ENCODE measurements at places on chromosomes 13 and 19.
A peak's percentile ranks its signal among the peaks of the same experiment; 100 is the strongest.

DNA sequence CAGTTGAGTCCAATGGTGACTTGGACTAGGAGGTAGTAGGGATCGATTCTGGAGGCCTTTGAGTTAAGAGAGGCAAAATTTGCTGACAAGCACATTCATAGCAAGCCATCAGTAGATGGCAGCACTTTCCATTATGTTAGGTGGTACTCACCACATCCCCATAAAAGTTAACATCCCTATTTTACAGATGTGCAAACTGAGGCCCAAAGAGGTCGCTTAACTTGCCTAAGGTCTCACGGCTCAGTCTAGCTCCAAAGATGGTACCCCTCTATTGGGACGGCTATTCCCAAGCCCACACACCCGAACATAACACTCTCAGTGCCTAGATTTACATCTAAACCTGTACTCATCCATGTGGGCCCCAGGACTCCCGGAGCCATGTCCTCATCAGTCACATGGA, 21.5 kb upstream of the FOSB start:
- no peak for DNase-seq

DNA sequence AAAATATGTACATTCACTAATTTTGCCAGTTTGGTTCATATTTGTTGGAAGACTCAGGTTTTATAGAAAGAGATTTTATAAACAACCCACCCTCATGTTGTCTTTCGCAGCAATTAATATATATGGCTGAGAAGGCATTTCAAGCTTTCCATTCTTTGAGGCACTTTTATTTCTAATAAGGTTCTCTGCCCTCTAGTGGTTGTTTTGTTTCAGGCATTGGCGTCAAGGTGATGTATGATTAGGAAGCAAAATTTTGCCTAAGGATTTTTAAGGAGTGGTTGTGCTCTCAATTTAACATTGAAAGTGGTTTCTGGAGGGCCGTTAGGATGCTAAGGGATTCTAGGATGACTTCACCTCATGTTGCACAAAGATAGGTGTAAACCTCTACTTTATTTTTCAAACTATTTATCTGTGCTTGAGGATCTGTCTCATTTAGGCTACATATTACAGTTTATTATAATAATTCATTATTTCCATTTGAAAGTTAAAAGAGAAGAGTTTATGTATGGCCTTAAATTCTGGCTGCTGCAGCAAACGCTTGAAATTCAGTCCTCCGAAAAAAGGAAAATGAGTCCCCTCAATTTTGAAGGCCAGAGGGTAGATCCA, 35.9 kb downstream of the OXGR1 start:
- no peak for DNase-seq

- no peak for DNase-seq
Observed at GRCh38 chr13:57633950-57634838, 2.6 kb downstream of the PCDH17 start.

DNA sequence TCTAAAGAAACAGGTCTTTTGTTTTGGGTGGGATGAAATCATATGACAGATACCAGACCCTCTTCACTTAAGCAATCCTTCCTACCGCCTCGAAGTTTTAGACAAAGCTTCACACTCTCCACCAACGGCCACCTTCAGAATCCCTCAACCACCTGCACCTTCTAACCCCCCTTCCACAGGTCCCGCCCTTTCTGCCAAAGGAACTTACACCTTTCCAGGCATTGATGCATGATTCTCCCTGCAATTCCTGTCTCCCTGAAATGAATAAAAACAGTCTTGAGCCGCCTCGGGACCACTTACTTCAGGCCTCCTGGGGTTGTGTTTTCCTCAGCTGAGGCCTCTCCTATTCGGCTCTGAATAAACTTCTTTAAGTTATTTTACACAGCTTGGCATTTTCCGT, 859 bp downstream of the ZNF433 start:
- no peak for DNase-seq

DNA sequence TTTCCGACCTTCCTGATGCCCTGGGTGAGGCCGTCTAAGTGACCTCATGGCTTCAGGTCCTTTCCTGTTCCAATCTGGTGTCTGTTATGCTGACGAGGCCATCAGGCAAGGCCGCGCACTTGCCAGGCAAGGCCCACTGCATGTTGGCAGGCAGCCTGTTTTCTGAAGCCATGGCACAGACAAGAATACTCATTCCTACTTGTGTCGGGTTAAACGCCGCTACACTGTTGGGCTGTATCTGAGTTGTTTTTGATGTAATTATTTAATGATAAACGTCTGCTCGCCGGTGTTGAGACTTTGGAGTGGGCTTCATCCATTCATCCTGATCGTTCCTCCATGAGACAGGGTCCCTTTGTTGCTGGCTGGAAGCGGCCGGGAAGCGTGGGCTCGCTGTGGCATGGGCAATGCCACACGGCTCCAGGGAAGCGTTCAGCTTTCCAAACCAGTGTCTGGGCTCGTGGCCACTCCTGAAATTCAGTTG, 92.1 kb downstream of the ATP11A start:
- DNase-seq, result no peak

GRCh38 chr13:110925023-110925612, 10.2 kb upstream of the ANKRD10 start:
- DNase-seq, result no peak

GRCh38 chr13:44148159-44148914, 225.3 kb upstream of the SERP2 start:
- DNase-seq, result no peak

DNA sequence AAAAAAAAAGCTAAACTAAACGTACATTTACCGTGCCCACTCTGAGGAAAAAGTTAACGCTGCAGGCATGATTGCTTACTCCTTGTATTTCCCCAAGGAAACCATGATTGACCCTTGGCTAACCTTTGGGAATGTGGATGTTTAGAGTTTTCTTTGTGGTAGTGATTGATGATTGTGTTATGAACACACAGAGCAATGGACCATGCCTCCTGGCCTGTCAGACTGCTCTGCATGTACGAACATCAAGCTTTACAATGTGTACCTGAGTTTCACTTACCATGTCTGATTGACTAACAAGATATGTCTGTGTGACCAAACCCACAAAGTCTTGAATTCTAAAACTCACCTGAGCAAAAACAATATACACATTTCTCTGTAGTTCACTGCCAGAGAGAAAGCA, 35.1 kb downstream of the MYCBP2 start:
- DNase-seq, result no peak

DNA sequence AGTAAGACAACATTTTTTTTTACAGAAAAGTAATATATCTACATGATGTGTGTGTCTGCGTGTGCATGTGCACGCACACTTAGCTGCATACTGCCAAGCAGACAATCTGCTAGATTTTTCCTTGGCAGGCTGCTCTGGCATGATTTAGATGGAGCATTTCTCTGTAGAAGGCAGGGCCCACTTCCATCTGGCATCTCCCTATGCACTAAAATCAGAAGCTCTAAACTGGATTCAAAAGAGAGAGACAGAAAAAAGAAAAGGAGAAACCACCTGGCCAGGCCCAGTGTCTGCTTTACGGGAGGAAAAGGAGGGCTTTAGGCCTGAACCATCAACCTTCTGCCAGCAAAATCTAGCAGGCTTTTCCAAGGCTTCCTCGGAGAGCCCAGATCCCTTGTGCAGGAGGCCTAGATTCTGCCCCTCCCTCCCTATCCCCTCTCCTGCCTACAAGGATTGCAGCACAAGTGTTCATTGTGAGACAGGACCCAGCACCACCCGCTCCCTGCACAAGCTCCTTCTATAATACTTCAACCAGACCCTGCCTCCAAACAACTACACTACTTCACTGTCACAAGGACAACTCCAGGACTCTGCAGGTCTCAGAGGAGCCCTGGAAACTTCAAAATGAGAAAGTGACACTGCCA, 99.3 kb downstream of the DOCK9 start:
- no peak for DNase-seq

- no peak for DNase-seq
Observed at GRCh38 chr19:56834564-56835375, 5.8 kb downstream of the PEG3 start.

DNA sequence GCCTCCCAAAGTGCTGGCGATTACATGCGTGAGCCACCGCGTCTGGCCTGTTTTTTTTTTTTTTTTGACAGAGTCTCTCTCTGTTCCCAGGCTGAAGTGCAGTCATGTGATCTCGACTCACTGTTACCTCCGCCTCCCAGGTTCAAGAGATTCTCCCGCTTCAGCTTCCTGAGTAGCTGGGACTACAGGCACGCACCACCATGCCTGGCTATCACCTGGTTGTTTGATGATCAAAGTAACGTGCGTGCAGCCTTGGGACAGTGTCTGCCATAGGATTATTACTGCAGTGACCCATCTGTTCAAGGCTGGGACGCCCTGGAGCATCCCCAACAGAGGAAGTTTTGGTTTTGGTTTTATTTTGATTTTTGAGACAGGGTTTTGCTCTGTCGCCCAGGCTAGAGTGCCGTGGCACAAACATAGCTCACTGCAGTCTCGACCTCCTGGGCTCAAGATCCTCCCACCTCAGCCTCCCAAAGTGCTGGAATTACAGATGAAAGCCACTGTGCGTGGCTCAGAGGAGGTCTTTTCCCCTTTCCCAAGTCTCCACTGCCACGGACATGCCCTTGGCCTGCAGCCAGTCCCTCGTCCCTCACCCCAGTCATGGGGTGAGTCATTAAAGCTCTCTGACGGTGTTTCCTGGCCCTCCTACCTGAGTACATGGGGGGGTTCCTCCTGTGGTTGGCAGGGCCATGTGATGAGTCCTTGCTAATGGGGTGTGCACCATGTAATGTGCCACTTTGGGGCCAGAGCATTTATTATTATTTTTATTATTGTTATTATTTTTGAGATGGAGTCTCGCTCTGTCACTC, 65.6 kb downstream of the IER2 start:
- DNase-seq, result peak; percentile 7

Data from stimulated activated CD8-positive, alpha-beta memory T cell treated with anti-CD3 and anti-CD28 coated beads, Interleukin-2, amount 100 ng/mL, for 1 hour (primary cell).